T follicular helper cell (primary cell): ENCODE measurements at places on chromosomes 12 and 14.

GRCh38 chr14:55610713-55611370 is 30.8 kb downstream of the KTN1 start:
- no peak for DNase-seq

GRCh38 chr12:13962699-13963098 is 18.7 kb downstream of the GRIN2B start:
- DNase-seq, result no peak

GRCh38 chr14:90661866-90662265 is 154.4 kb downstream of the TTC7B start:
- DNase-seq, result no peak

- DNase-seq, result no peak
Measured at GRCh38 chr12:79434561-79434960, 256.2 kb downstream of the PAWR start.

- DNase-seq, result no peak
Measured at GRCh38 chr12:62698701-62699101, 232.1 kb downstream of the MON2 start.

DNA sequence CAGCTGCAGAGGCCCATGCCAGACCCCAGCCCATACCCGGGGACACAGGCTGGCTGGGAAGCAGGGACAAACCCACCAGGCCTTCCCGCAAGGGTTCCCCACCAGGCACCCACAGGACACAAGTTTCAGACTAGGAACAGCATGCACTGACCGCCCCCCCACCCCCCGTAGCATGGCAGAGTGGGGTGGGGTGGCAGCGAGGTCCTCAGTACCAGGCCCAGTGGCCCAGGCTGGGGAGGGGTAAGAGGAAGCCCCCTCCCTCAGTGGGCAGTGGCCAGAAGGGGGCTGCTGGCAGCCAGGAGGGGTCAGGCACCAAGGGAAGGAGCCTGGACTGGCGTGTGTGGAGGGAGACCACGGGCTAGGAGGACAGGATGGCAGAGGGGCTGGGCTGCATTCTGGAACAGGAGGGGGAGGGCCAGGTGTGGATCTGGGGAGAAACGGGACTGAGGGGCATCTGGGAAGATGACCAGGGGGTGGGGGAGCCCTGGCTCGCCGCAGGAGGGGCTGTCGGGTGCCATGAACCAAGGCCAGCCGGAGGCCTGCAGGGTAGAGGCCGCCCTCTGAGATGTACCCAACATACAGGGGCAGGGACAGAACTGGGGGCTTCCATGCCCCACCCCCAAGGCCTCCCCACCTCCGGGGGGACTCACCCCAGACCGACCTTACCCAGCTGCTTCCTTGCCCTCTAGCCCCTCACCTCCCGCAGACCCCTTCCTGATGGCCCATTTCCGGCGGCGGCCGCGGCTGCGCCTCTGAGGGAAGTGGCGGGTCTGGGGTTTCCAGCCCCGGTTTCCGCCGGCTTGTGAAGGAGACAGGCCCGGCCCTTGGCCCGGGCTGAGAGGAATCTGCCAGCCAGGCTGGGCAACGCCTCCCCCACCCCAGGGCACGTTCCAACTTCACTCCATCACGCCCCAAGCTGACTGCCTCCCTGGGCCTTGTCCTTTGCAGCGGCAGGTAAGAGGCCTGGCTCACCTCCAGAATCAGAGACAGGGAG is 5.6 kb upstream of the JAG2 start:
- no peak for DNase-seq

DNA sequence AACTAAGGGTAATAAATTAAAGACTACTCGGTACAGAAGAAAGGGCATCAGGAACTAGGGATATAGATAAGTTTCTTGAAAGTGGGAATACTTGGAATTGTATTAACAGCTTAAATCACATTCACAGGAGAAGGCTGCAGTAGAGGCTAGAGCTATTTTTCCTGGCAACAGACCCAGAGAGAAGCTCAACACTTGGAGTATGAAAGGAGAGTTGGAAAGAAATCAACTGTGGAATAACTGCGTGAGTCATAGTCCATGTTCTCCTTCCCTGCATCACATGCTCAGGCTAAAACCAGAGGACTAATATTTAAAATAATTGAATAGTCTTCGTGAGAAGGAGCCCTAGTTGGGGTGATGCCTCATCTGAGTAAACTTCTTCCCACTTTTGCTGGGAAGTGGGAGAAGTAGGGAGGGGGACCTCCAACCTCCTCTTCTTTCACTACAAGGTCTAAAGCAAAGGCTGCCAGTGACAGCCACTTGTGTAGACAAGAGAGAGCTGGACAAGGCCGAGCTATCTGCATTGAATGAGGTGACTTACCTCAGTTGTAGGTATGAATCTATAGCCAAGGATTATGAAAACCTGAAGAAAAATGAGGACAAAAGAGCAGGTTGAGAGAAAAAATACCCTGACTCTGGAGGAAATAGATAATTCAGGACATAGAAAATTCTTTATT is 32.7 kb downstream of the DYRK2 start:
- DNase-seq, result no peak

GRCh38 chr12:95790033-95790916 is at the start of gene NTN4:
Gene NTN4 (minus strand): TSS chr12:95790764. CDS start chr12:95790309, 455 bp downstream.
- DNase-seq, result no peak

- DNase-seq, result no peak
Measured at GRCh38 chr14:21103411-21103709, 2.5 kb downstream of the TMEM253 start.

GRCh38 chr12:26970136-26970535 is 31.9 kb downstream of the FGFR1OP2 start:
- no peak for DNase-seq

GRCh38 chr14:72457641-72458040 is 436.3 kb downstream of the DPF3 start:
- no peak for DNase-seq

GRCh38 chr12:15289192-15289591 is 33.1 kb upstream of the PTPRO start:
- DNase-seq, result no peak

GRCh38 chr14:39175445-39176262 is 600 bp downstream of the PNN start:
- no peak for DNase-seq

DNA sequence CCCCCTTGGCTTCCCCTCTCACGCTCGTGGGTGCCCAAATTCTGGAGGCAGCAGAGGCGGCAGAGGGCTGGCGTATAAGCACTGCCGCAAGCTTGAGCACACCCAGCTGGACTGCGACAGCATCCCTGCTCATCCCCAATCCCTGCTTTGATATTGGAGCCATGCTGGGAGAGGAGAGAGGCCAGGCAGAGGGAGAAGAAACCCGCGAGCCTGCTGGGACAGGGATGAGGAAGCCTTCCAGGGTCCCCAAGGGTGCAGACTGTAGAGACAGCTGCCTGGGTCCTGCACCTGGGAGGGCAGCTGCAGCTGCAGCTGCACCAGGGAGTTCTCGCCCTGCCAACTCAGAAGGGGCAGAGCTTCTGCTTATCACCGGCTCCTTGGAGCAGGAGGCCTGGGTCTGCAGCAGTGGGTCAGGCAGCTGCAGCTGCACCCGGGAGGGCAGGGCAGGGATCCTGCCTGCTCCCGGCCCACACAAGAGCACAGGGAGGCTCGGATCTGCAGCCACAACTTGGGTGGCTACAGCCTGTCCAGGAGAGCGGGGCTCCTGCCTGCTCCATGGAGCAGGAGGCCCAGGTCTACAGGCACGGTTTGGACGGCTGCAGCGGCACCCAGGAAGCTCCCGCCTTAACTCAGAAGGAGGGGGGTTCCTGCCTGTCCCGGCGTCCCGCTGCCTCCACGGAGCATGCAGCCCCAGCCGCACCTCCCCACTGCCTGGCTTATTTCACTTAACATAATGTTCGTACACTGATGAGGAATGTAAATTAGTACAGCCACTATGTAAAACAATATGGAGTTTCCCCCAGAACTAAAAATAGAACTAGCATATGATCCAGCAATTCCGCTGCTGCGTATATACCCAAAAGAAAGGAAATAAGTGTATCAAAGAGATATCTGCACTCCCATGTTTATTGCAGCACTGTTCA is 60.4 kb upstream of the SGPP1 start:
- DNase-seq, result no peak

DNA sequence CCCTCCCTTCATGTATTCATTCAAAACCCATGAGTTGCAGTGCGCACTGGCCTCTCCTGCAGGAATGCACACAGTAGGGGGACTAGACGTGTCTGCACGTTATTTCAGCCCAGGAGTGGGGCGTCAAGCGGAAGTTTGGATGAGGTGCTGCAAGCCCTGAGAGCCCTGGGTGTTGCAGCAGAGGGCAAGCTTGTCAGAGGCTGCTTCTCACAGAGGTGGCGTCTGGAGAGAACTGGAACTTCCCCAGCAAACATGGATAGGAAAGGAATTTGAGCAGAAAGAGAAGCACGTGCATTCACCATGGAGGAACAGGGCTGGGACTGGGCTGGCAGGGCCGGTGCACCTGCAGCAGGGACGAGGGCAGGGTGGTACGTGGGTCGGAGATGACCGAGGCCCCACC is 64.9 kb downstream of the TECPR2 start:
- DNase-seq, result no peak

GRCh38 chr12:48985475-48985897 is 7.4 kb downstream of the WNT1 start:
- no peak for DNase-seq

DNA sequence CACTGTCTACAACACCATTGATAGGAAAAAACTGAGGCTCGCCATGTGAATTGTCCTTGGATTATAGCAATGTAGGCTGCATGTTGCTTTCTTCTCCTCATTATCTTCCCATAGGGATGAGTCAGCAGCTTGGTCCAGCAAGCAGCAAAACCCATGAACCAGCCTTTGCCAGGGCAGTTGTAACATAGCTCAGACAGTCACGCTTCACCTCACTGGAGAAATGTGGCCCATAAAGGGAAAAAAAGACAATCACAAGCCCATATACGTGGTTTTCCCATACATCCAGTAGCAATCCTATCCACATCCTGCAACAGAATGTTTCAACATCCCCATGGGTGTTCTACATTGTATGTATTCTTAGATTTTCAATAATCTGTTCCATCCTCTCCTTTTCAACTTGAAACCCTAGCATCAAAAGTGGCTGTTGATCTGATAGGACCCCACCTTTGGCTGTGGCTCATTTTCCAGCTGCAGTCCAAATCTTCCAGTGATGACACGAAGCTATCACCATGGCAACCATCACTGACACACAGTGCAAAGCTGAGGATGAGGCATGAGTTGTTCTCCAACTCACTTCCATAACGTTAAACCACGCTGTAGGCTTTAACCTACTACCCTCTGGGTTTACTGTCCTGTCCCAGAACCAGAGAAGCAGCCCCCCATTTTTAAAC is 34.0 kb downstream of the GRIN2B start:
- no peak for DNase-seq

DNA sequence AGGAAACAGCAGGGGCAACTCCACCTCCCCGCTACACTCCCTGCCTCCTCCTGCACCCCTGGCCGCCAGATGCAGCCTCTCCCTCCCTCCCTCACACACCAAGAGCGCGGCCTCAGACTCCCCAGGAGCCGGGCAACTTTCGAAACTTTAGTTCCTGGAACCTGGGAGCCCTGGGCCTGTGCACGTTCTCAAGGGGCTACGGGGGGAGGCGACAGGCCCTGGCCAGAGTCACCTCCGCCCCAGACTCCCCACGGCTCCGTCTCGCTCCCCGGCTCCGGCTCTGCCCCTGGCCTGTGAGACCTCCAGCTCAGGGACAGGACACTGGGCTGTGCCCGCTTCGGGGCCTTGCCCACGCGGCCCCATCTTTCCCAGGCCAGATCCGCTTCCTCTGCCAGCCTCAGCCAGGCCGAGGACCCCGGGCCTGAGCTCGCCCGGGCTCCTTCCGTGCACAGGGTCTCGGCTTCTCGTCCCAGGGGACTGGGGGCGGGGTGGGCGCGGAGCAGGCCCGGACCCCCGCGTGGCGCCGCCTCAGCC is 5.5 kb downstream of the AMN start:
- DNase-seq, result no peak

DNA sequence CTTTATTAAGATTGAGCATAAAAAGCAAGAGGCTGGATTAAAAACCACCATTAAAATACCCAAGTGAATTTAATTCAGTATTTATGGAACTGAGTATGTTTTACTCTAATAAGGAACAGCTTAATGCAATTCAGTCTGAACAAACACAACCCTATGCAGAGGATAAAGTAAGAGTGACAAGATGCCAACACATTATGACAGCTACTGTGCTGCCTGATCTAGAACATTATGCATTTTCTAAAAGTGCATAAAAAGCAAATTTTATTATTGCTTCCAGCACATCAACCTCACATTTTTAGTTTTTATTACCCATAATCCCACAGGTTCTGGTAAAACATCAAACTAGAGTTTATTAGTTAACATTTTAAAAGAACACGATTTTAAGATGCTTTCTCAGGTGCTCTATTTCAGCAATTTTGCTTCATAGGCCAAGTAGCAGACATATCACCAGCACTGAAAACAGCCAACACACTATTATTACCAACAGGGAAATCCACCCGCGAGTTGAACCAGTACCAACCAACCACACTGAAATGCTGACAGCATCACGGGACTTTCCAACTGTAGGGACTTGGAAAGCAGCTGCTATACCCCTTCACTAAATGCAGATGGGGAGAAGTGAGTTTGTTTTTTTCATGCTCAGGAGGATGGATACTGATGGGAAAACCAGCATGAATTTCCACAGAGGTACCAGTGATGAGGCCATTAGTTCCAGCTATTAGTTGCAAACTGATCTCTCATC is 372.1 kb downstream of the KCNH5 start:
- DNase-seq, result no peak

GRCh38 chr12:112924986-112925385 is 13.3 kb upstream of the OAS3 start:
- no peak for DNase-seq

GRCh38 chr14:102875652-102876051 is 46.8 kb upstream of the AMN start:
- DNase-seq, result no peak

DNA sequence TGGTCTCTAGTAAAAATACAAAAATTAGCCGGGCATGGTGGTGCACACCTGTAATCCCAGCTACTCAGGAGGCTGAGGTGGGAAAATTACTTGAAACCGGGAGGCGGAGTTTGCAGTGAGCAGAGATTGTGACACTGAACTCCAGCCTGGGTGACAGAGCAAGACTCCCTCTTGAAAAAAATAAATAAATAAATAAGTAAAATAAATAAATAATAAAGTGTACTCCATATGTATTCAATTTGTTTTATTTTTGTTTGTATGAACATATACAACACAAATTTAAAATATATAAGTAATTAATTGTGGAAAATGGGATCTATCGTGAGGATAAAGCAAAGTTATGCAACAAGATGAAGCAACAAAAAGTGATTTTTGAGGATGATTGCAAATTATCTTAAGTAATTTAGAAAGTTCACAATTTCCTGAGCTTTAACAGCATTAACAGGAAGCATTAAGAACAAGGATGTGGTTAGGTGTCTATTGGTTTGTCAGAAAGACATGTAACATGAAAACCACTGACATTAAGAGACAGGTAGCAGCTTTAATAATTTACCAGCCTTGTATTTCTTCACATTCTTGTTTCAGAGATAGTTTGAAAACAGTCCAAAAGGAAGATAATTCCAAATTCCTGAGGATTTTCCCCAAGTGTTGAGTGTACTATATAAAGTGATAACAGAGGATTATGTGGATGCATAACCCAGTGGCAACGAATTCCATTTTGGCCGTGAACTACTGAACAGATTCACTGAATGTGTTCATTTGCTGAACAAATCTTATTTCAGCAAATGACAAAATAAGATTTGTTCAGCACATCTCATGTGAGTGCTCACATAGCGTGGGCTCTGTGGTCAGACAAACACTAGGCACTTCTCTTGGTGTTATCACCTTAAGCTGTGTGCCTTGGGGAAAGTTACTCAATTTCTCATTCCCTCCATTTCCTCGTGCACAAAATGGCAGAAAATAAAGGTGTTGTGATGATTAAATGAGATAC is 68.6 kb upstream of the RESF1 start:
- no peak for DNase-seq
